ENCODE measurements at places on chromosomes 6 and 20.
A peak's percentile ranks its signal among the peaks of the same experiment; 100 is the strongest.

DNA sequence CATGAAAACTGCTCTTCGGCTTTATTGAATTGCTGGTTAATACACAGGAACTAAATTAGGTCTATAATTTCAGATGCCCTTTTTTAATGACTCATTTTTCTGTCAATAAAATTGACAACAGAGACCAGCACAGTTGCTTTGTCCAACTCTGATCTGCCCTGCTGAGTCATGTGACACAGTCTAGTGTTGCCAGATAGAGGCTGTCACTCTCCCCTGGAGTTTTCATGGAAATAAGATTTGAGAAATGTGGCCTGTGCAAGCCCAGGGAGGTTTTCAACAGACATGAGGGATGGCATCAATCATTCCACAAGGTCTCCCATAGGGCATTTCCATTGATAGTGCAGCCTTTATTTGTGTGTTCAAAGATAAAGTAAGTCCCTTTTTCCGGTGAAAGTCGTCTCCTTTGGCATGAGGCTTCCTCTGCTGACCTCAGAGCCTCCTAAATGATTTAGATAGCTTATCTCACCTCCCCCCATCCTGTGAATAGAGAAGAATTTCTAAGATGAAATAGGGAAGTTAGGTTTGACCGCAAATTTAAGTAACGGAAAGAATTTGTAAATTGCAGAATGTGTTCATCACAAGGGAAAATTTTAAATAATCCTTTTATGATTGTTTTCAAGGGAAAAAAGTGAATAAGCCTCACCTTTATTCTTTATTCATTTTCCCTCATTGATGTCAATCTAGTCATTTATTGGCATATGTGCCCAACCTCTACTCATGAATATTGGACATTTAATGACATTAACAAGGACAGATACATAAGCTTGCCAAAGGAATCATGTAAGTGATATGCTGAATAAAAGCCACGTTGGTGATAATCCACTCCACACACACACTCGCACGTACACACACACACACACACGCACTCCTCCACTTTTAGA is 277.7 kb downstream of the ADGB start:
- no peaks in the 10 kb centered on the region for H3K36me3 ChIP-seq
- no peaks in the 10 kb centered on the region for H3K27me3 ChIP-seq
- peak overlapping the region; percentile 45 for H3K27ac ChIP-seq
- H3K4me3 ChIP-seq, result no peak overlapping the region

GRCh38 chr6:143110572-143110971 is 49.9 kb downstream of the AIG1 start:
- H3K4me1 ChIP-seq, result no peaks in the 10 kb centered on the region
- no peak overlapping the region for H3K4me3 ChIP-seq
- DNase-seq, result no peak
- H3K27ac ChIP-seq, result no peak overlapping the region
- no peaks in the 10 kb centered on the region for H3K36me3 ChIP-seq

GRCh38 chr20:43252761-43253160 is 63.1 kb upstream of the PTPRT start:
- no peak overlapping the region for H3K27ac ChIP-seq
- no peak for DNase-seq
- no peaks in the 10 kb centered on the region for H3K4me1 ChIP-seq
- no peak overlapping the region for H3K4me3 ChIP-seq
- H3K27me3 ChIP-seq, result no peaks in the 10 kb centered on the region
- no peaks in the 10 kb centered on the region for H3K36me3 ChIP-seq

GRCh38 chr6:22457996-22458395 is 111.4 kb upstream of the HDGFL1 start:
- H3K4me3 ChIP-seq, result no peak overlapping the region
- no peaks in the 10 kb centered on the region for H3K27me3 ChIP-seq
- H3K27ac ChIP-seq, result no peak overlapping the region
- H3K36me3 ChIP-seq, result no peaks in the 10 kb centered on the region
- no peaks in the 10 kb centered on the region for H3K4me1 ChIP-seq

DNA sequence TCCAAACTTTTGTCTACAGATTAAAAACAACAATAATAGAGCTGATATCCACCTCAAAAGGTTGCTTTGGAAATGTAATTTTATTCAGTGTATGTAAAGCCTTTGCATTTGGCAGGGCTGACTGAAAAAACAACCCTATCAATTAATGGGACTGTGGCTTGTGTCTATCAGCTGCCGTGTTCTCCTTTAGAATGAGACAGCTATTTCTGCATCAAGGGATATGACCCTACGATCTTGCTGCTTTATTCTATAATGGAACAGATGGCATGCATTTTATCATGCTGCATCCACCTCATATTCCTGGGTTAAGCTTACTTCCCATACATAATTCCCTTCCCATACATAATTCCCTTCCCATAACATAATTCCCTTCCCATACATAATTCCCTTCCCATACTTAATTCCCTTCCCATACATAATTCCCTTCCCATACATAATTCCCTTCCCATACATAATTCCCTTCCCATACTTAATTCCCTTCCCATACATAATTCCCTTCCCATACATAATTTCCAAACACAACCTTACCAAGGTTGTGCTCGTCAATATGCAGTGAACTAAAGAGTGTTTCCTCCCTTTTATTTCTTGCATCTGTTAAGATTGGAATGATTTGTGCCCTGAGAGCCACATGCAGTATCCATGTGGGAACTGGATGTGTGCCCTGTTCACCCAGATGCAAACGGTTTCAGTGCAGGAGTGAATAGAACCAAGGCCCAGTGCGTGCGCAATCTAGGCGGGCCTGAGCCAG is 26.8 kb downstream of the SERPINB6 start:
- H3K4me1 ChIP-seq, result peaks cover 39% of the 10 kb centered on the region
- no peaks in the 10 kb centered on the region for H3K27me3 ChIP-seq
- H3K4me3 ChIP-seq, result no peak overlapping the region
- no peak overlapping the region for H3K27ac ChIP-seq
- DNase-seq, result no peak
- H3K36me3 ChIP-seq, result no peaks in the 10 kb centered on the region
